Activated naive CD4-positive, alpha-beta T cell treated with anti-CD3 and anti-CD28 coated beads, Interleukin-2, amount 50 U/mL, for 72 hours (primary cell): ENCODE measurements at places on chromosomes 2 and 18.
A peak's percentile ranks its signal among the peaks of the same experiment; 100 is the strongest.

- DNase-seq = peak; percentile 32
These were observed 819.6 kb upstream of the FSHR start for GRCh38 chr2:49973917-49974368.

DNA sequence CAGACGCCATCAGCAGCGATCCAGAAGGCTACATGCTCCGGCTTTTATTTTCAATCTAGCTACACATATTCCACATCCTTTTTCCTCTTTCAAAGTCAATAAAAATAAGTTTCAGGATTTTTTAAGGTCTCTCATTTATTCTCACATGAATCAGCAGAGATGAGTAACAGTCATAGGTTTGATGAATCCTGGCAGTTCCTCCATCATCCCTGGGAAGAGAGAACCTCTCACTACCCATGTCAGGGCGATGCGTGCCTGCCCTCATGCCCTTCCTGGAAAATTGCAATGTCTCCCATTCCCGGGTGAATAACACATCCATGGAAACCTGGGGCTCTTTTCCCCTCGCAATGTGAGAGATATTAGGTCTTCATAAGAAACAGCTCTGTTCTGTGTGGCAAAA lies 301.1 kb upstream of the SMIM21 start:
- no peak for DNase-seq

DNA sequence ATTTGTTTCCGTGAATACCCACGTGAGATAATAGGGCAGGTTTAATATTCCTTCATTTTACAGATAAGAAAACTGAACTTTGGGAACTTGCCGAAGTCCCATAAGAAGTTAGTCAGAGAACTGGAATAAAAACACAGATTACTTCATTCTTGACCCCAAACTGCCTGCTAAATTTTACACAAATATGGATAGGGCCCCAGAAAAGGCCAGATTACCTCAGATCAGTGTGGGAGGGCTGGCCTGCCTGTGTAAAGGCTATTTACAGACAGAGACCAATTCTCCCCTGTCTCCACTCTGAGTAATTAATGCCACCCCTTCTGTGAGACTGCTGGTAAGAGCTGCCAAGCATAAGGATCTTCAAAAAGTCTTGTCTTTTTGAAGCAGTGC lies 139.2 kb downstream of the MGAT5 start:
- DNase-seq = no peak

- no peak for DNase-seq
These were observed 47.9 kb upstream of the CCDC150 start for GRCh38 chr2:196591621-196592022.

DNA sequence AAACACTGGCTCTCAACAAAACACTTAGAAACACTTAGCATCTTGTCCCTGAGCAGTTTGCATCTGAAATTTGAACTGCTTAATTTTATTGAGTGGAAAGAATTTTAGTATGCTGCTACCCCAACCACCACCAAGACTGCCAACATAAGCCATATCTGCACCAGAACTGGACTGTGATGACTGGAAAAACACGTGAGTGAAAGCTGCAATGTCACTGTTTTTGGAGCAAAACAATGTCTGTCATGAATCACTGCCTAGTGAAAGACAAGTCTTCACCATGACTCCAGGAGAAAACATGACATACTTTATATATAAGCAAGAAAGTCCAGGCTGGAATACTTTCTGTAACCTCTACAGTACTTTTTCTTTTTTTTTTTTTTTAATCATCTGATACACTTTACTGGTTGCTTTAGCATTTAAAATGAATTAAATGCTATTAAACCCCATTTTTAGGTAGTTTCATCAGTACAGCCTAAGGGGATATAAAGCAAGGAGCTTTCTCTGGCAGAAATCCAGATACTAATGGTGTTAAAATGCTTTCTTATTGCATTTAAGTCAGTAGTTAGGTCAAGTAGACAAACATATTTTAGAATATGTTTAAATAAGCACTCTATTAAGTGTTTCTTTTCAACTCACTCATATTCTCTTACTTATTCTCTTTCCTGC lies 2129.4 kb upstream of the PIK3C3 start:
- no peak for DNase-seq

DNA sequence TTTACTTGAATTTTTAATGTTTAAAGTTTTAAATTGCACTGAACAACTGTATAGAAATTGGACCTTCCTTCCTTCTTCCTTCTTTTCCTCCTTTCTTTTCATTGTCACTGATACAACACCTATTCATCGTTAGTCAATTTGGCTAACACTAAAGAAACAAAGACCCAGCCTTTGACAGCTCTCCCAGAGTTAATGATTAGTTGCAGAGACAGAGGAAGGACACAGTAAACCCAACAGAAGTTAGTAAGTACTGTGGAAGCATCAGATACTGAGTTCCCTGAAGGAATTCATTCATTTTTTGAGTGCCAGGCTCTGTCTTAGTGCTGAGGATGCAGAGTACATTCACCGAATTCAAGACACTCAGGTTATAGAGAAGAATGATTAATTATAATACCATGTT lies 77.9 kb upstream of the RAB27B start:
- DNase-seq = no peak

- DNase-seq = no peak
These were observed 449.8 kb downstream of the NRXN1 start for GRCh38 chr2:50582164-50582563.

GRCh38 chr2:220033546-220033945 lies 406.1 kb downstream of the SLC4A3 start:
- DNase-seq = no peak

DNA sequence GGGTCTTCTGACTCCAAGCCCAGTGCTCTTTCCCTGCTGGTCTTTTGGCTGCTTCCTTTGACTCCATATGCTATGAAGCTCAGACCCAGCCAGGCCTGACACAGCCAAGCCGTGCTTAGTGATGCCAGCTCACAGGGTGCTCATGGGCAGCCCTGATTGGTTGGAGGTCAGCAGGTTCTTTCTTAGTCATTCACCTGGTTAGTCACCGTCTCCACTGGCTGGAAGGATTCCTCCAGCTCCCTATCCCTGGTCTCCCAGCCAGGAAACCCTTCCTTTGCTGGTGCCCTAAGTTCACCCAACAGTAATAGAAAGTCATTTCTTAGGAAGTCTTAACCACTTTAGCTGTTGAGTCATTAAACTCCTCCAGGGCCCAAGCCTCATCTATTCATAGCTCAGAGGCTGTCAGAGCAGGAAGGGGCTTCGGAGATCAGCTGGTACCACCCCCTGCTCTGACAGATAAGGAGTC lies 3.9 kb downstream of the KCNK3 start:
- no peak for DNase-seq

- no peak for DNase-seq
These were observed 50.0 kb downstream of the SFXN5 start for GRCh38 chr2:73021371-73022010.

- no peak for DNase-seq
These were observed 58.8 kb downstream of the BOD1L2 start for GRCh38 chr18:57205641-57206040.

DNA sequence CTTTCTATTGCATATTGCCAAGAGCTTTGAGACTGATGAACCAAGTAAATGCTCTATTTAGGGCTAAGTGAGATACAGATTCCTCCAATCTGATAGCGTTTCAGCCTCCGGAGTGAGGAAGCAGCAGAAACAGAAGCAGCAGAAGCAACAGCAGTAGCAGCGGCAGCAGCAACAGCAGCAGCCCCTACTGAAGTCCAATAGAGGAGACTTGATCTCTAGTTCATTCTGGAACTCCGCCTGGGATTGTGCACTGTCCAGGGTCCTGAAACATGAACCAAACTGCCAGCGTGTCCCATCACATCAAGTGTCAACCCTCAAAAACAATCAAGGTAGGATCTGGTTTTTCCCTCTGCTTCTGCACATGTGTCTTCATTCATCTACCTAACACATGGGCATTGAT lies at the start of gene DPP10:
Gene DPP10, plus strand, starts transcription at position 132 of the 400 bp plus-strand sequence.
- DNase-seq = peak; percentile 2

DNA sequence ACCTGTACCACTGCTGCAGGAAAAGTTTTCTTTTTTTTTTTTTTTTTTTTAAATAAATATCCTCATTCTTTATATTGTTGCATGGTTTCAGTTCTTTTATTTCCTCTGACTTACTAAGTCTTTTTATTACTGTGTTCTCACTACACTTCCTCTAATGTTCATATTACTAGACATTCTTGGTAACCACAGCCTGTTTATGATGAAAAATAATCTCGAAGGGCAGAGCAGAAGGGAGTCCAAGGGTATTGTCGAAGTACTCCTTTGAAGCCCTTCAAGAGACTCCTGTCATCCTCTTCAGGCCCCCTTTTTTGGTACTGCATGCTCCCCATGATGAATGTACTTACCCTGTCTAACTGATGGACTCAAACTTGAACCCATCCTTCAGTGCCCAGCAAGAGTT lies 61.2 kb downstream of the RND3 start:
- no peak for DNase-seq

DNA sequence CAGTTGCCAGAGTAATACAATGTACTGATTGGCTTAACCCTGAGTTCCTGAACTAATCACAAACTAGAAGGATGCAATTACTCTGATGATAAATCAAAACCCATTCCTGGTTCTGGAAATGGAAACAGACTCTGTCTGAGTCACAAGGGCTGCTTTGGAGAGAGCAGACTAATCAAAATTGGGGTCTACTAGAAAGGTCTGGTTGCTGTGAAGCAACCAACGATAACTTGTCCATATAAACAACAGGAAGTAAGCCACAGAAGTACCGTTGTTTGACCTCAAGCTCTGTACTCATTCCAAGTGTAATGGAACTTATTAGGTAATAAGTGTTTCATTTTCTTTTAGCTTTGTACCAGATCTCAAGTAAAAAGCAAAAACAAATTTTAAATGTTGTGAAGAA lies 49.7 kb downstream of the RASGRP3 start:
- DNase-seq = no peak

- no peak for DNase-seq
These were observed 6.9 kb upstream of the CCBE1 start for GRCh38 chr18:59704146-59704545.

DNA sequence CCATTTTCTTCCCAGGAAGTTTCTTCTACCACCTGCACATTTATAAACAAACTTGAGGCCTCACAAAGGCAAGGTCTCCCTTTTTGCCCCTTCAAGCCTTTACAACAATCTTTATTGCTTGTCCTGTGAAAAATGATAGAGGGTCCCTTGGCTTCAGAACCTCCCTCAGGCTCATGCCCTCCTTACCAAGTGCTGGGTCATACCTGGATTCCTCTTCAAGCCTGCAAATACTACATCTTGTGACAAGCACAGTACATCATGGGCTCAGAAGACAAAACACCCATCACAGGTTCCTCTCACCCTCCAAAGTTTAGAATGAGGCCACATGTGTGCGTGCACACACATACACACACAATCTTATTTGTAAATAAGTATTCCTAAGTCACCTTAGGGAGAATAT lies 9.1 kb downstream of the CAPN14 start:
- no peak for DNase-seq

DNA sequence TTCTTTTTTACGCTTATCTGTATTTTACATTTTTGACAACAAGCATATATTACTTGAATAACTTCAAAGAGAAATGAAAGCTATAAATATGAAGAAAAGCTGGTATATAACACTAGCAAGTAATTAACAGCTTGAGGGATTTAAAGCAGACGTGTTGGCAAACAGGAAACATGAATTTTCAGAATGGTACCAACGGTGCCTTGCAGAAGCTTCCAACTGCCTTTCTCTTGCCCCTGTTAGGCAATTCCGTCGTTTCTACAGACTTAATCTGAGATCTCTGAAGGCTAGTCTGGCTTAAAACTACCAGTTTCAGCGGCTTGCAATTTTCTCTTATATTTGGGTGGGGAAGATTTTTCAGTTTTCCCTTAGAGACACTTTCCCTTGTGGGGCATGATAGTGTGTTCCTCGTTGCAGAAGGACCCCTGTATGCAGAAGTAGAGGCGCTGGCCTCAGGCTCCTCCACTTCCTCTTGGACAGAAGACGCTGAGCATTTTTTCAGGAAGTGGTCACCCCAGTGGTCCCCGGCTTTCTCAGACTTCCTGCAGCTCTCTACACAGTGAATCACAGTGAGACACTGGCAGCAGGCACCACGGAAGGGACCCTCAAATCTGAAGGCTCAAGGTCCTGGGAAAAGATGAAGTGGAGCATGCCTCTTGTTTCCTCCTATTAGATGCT lies 56.2 kb upstream of the SLC16A14 start:
- no peak for DNase-seq

- peak; percentile 27 for DNase-seq
These were observed 48.1 kb downstream of the TMEM185B start for GRCh38 chr2:120174963-120175581.
